ENCODE measurements at places on chromosomes 1 and 21.

DNA sequence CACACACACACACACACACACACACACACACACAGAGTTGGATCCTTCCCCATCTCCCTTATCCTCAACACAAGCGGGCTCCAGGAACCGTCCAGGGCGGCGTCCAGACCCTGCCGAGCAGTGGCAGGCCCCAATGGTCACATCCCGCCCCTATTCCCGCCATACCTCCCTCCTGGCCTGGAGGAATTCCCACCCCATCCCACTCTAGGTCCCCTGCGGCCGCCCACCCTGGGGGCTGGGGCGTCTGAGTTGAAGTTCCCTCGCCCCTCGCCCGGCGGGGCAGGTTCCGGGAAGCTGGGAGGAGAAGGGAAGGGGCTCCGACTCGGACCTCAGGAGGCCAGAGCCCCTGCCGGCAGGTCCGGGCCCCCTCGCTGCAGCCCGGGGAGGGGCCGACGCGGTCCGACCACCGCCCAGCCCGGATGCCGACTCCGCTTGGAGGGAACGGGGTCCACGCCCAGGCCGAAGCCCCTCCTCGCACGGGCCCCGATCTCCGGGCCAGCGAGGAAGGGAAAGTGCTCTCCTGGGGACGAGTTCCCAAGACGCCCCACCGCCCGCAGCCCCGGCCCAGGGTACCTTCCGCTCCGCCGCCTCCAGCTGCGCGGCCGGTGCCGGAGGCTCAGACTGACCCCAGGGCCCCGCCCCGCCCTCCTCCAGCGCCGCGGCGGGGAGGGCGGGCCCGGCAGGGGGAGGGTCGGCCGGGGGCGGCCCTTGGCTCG is at the start of gene RHOC:
RHOC (minus strand) TSS at position 623 of the 716 bp plus-strand sequence. CDS start 3,328 bp downstream, outside the sequence.
- DNase-seq = peak; percentile 59

- DNase-seq = peak; percentile 41
Measured at GRCh38 chr1:3033040-3033789, 11.9 kb downstream of the ACTRT2 start.

GRCh38 chr1:158600735-158601134 is 4.3 kb upstream of the OR10Z1 start:
- no peak for DNase-seq

DNA sequence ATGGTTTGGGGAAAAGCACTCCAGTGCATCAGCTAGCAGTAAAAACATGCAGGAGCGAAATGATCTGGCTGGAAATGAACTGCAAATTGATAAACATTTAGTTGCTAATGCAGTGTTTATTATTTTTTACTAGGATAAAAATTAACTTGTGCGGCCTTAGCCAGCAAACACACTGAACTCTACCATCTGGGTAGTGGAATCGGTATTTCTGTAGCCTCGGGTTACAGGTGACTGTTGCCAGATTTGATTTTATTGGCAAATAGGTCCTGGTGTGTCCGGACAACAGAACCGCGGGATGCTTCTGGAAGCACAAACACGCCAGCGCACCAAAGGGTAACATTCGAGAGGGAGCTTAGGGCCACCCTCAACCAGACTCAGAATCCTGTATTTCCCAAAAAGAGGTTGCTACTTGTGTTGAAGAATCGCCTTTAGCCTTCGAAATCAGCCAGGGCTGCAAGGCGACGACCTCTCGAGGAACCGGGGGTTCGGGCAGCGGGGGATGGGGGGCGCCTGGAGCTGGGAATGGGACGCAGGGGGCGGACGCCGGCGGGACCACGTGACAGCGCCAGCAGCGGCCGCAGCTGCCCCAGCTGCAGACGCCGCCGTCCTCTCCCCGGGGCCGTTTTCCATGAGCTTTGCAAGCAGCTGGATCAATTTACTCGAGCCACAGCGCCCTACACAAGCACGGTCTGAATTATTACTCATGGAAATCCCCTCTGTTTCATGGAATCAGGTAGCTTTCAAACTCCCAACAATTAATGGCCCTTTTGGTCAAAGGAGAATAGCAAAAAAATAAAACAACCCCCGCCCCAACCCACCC is 158.8 kb downstream of the TOMM20 start:
- DNase-seq = no peak

- DNase-seq = no peak
Measured at GRCh38 chr1:26791148-26791547, 3.4 kb downstream of the PIGV start.

DNA sequence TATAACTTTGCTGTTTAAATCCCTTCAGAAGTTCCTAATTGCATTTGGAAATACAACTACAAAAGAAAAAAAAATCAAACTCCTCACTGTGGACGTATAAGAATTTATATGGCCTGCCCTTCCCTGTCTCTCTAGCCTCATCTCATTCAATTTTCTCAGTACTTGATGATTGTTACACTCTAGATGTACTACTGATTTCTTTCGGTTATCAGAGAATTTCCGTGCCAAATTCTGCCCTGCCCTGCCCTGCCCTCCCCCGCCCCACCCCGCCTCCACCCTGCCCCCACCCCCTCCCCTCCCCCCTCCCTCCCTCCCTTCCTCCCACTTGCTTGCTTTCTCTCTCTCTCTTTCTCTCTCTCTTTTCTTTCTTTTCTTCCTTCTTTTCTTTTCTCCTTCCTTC is 71.7 kb upstream of the MPC2 start:
- DNase-seq = no peak

GRCh38 chr1:54495954-54496353 is 52.1 kb upstream of the ACOT11 start:
- no peak for DNase-seq

- DNase-seq = no peak
Measured at GRCh38 chr1:972726-973458, 6.6 kb downstream of the PLEKHN1 start.

- no peak for DNase-seq
Measured at GRCh38 chr1:14848203-14848602, 249.7 kb downstream of the KAZN start.

DNA sequence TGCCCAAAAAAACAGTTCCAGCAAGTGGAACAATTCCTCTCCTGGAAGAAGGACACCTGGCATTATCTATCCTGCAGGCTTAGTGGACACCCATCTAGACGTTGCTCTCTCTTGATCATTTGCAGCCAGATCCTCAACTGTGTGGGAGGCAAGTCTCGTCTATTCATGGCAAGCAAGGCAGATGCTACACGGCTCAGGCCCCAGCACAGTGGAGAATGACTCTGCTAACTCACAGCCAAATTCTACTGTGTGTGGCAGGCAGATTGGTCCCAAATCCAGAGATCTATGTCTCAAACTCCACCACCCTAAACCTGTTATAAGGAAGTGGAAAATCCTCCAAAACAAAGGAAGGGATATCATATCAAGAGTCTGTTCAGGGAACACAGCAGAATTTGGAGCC is 7.0 kb downstream of the TNNT2 start:
- DNase-seq = no peak

GRCh38 chr1:197526736-197527371 is 248.4 kb downstream of the DENND1B start:
- DNase-seq = no peak

GRCh38 chr1:160652924-160653619 is 6.2 kb upstream of the SLAMF1 start:
- no peak for DNase-seq

DNA sequence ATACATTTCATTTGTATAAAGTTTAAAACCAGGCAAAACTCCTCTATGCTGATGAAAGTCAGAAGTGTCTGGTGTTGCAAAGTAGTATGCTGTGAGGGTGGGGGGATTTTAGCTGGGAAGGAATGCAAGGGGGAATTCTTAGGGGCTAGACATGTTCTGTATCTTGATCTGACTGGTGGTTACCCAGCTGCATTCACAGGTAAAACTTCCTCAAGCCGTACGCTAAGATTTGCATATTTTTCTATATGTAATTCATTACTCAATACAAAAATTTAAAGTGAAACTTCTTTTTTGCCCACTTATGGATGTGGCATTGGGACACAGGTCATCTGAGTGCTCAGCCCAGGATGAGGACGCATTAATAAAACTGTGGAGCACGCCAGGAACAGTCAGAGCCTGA is 323.3 kb downstream of the PAPPA2 start:
- no peak for DNase-seq

DNA sequence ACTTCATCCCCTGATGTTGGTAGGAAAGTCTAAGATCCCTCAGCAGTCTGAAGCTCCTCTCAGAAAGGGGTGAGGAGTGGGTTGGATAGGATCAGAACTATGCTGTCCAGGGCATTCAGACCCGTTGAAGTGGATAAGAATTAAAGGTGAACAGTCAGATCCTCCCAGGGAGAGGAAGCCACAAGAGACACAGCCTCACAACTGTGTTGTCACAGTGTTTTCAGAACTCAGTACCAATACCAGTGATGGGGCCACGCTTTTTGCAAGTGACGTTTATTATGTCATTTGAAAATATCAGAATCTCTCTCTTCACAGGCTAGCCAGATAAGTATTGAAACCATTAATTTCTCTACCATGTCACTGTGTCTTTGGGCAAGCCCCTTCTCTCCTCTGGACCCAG is 15.4 kb upstream of the EPS15 start:
- no peak for DNase-seq

GRCh38 chr21:36419996-36420395 is 34.8 kb downstream of the CHAF1B start:
- peak; percentile 64 for DNase-seq

DNA sequence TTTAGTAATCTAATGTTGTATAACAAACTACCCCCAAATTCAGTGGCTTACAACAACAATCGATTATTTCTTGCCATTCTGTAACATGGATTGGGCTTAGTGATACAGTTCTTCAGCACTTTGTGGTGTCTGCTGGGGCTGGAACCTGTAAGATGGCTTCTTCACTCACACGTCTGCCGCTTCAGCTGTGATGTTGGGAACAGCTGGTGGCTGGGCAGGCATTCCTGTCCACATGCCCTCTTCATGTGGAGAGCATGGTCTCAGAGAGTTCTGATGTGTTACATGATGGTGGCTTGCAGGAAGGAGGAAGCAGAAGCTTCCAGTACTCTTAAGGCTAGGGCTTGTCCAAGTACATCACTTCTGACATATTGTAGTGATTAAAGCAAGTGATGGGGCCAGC is 276.9 kb downstream of the PTBP2 start:
- no peak for DNase-seq

DNA sequence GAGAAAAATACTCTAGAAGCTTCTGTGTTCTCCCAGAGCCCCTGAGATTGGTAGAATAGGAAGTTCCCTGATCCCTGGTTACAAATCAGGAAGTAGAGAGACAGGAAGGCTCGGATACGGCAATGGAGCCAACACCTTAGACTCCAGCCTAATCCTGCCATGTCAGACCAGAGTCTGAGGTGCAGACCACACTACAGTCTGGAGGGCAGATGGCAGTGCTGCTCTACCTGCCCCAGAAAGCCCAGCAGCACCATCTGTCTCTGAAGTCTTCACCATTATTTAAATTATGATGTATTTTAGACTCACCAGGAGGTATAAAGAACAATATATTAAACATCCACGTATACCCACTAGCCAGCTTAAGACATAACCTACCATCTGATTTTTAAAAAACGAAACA is 93.0 kb downstream of the MTR start:
- no peak for DNase-seq

DNA sequence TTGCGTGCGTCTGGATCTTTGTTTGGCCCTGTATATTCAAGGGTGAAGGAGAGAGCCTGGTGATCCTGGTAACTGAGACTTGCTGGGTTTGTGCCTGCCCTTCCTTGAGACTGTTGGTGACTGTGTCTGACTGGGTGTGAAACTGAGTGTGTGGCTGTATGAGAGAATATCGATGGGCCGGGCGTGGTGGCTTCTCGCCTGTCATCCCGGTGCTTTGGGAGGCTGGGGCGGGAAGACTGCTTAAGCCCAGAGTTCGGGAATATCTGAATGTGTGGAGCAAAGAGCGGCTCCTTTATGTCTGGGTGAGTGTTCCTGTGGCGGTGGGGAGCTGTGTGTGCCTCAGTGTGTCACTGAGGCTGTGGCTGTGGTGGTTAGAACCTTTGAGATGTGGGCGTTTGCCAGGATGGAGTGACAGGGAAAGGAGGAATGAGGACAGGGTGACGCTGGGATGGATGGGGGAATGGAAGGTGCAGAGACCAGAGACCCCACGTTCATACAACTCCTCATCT is 2.7 kb upstream of the MARCKSL1 start:
- no peak for DNase-seq

DNA sequence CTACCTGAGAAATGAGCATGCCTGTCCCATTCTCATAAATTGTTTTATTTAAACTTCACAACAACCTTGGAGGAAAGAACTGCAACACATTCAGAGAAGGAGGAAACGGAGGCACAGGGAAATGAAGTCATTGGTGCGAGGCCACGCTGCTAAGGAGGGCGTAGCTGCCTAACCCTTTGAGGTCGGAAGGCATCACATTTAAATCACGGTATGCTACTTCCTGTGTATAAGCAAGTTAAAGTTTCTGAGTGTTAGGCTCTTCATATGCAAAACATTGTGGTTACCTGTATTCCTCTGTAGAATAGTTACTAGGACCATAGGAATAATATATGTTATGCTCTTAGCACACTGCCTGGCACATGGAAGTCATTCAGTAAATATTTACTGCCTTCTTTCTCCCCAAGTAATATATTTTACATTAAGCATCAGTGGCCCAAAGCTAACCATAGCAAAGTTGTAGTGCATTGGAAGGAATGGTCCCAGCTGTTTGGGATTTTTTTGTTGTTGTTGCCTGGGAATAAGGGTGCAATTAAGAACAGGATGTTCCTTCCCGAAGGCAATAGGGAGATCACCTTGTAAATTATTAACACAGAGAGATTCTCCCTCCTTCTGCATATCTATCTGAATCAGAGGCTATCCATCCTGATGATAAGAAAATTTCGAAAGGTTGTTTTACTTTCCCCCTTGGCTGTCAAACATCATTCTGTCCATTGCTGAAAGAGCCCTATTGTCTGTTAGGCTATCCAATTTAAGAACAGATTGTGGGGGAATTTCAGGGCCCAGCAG is 192.2 kb upstream of the C8B start:
- DNase-seq = no peak

GRCh38 chr1:160818207-160818937 is 22.4 kb downstream of the LY9 start:
- no peak for DNase-seq

GRCh38 chr1:22388671-22389450 is 62.8 kb upstream of the ZBTB40 start:
- no peak for DNase-seq
